ENCODE measurements at places on chromosomes 12 and 14.
A peak's percentile ranks its signal among the peaks of the same experiment; 100 is the strongest.

- DNase-seq: no peak
Measured at GRCh38 chr14:105335735-105336476, 21.4 kb downstream of the PACS2 start.

GRCh38 chr12:92721130-92721529 is 18.3 kb downstream of the PLEKHG7 start:
- no peak for DNase-seq

DNA sequence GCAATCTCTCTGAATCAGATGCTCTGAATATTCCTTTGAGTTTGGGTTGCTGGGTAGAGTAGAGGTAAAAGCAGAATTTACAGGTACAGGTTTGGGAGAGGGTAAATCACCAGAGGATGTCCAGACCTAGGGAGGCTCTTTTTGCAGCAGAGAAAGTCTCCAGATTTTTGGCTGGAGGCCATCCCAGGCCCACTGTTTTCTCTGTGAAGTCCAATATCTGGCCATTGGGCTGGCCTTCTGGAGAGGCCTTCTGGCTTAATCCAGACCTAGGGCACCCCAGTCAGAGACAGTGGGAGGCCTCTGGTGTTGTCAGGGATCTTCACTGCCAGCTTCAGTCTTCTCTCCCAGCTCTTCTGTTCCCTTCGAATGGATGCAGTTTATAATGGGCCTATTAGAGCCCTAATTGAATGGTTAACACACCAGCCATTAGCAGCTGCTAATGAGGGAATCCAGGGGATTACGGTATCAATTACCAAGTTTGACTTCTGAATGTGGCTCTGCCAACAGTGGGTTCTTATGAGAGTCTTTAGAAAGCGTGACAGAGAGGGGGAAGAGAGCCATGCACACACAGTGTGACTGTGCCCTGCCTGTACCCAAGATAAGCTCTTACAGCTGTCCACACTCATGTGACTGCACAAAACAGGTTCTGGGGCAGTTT is 183.1 kb downstream of the EMP1 start:
- no peak for DNase-seq

DNA sequence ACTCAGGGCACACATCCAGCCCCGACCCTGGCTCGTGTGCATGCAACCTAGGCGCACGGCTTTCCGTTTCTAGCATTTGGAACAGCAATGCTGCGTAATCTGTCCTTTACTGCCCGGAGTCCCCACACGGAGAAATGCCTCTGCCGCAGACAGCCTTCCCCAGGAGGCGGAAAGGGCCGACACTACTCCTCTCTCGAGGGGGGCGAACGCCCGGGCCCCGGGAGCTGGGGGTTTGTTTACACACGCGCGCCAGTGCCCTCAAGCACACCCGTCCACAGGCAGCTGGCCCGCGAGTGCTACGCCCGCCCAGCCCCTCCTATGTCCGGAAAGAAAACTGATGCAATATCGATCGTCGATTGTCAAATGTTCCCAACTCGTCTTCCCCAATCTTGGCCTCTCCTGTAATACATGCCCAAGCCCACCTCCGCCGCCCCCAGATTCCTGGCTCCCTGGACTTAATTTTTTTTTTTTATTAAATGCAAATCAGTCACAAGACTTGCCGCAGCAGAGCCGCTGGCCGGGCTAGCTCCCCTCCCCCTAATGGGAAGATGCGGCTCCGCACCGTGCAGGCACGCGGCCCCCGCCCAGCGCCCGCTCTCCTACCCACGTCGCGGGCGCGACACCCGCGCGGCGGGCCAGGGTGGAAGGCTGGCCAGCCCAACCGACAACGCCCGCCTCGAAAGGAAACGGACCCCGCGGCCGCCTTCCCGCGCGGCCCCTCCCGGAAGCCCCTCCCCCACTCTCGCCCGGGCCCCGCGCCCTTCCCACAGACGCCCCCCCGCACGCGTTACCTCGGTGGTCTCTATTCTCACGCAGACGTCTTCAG is 642 bp downstream of the SLC38A2 start:
- peak; percentile 46 for DNase-seq

DNA sequence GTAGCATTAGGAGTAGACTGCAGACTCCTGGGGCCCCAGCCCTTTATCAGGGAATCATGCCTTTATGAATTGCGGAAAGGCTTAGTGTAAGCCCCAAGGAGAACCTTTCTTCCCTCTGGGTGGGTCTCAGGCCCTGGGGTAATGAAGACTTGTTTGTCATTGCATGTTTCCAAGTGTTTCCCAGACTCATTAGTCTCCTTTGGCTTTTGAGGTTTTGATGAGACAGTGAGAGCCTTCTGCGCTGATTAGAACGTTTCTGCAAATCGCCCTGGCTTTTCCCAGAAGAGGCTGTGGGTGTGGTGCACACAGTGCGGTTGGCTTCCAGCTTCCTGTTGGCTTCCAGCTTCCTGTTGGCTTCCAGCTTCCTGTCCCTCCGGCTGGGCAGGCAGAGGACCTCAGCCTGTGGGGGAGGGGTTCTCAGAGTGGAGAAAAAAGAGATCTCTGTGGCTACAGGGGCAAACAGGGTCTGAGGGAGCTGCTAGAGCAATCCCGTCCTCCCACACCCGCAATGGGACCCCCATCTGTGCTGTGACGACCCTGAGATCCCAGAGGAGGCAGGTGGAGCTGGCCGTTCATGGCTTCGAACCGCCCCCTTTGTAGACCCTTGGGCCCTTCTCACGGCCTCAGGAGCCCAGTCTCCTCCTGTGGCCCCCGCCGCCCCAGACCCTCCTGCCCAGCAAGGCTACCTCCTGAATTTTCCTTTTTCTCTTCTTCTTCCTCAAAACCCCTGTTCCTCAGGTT is 42.1 kb downstream of the GPR68 start:
- no peak for DNase-seq

- peak; percentile 73 for DNase-seq
Measured at GRCh38 chr12:752695-753610, 574 bp downstream of the WNK1 start.

- DNase-seq: no peak
Measured at GRCh38 chr14:59267046-59267445, 78.6 kb downstream of the DAAM1 start.

- DNase-seq: no peak
Measured at GRCh38 chr14:102986810-102987579, 64.5 kb downstream of the AMN start.

GRCh38 chr12:23504043-23504442 is 445.4 kb downstream of the SOX5 start:
- peak; percentile 42 for DNase-seq

GRCh38 chr12:51401900-51402299 is 10.7 kb upstream of the GALNT6 start:
- no peak for DNase-seq

- DNase-seq: peak; percentile 85
Measured at GRCh38 chr12:55931780-55932550, 1.0 kb downstream of the DGKA start.

DNA sequence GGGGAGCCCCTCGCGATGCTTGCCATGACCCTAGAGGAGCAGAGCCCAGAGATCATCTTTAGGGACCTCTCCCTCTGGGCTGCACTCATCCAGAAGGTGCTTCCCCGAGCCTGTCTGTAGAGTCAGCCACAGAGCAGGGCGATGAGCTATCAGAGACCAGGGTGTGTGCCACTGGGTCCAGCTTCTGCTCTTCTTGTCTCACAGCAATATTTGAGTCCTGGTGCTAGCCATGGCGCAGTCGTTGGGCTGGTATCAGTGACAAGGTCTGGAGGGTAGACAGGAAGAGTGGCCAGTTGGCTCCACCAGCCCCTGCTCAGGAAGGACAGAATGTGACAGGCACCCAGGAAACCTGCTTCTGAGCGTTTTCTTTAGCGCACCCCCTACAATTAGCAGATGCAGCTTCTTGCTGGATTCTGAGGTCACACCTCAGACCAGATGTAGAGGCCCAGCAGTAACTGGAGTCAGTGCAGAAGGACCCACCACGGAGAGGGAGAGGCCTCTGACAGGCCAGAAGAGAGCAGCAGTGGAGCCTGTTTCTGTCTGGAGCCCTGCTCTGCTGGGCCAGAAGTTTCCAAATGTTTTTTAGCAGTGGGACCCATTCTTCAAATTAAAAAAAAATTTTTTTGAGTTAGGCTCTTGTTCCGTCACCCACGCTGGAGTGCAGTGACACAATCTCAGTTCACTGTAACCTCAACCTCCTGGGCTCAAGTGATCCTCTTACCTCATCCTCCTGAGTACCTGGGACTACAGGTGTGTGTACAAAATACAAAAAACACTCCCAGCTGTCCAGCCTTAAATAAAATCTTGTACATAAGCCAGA is 23.7 kb downstream of the ANKRD9 start:
- no peak for DNase-seq

- DNase-seq: no peak
Measured at GRCh38 chr12:43636725-43637463, 84.9 kb upstream of the ADAMTS20 start.

- no peak for DNase-seq
Measured at GRCh38 chr14:75822522-75823141, 159.2 kb downstream of the TGFB3 start.

- DNase-seq: no peak
Measured at GRCh38 chr14:95238487-95239298, 81.0 kb downstream of the CLMN start.

GRCh38 chr12:19150273-19150900 is 20.9 kb downstream of the PLEKHA5 start:
- no peak for DNase-seq

DNA sequence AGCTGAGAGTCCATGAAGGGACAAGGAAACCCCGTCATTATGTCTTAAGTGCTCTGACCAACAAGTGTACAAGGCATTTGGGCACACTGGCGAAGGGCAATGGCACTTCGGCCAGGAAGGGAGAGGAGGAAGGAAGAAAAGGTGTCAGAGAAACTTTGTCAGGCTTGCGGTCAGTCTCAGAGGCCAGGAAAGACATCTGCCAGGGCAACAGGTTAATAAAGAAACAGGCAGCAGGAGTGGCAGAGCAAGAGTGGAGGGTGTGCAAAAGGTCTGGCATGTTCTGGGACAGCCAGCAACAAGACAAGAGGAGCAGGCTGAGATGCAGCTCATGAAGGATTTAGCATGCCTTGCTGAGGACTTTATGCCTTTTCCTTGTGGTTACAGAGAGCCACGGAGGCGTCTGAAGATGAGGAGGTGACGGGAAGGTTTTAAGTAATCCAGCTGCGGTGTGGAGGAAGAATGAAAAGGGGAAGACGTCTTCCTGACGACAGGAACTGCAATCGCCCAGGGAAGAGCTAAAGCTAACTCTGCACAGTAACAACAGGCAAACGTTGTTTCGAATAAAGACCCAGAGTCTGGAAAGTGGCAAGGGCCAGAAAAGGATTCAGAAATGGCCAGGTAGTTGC is 13.1 kb downstream of the APPL2 start:
- no peak for DNase-seq

DNA sequence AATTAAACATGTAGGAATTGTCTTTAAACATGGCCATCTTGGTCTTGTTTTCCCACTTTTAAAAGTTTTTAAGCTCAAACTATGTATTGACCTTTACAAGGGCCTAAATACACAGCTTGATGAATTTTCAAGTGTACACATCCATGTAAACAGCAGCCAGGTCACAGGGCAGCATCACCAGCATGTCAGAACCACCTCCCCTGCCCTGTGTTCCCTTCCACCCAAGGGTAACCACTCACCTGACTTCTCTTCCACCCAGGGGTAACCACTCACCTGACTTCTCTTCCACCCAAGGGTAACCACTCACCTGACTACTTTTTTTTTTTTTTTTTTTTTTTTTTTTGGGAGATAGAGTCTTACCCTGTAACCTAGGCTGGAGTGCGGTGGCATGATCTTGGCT is 4.6 kb downstream of the FBXW8 start:
- no peak for DNase-seq

DNA sequence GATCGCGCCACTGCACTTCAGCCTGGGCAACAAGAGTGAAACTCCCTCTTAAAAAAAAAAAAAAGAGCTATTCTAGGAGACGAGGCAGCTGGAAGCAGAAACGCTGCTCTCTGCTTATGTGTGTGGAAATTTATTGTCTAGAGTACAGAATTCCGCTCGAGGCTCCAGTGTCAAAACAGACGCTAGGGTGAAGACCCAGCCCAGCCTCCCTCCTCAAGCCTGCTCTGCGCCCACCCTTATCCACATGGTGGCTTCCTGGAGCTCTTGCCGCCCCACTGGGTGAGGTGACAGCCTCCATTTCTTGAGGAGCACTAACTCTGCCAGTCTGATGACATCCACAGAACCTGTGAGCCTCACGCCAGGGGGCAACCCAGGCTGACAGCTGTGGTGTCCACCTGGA is 49.5 kb upstream of the DLK1 start:
- no peak for DNase-seq

DNA sequence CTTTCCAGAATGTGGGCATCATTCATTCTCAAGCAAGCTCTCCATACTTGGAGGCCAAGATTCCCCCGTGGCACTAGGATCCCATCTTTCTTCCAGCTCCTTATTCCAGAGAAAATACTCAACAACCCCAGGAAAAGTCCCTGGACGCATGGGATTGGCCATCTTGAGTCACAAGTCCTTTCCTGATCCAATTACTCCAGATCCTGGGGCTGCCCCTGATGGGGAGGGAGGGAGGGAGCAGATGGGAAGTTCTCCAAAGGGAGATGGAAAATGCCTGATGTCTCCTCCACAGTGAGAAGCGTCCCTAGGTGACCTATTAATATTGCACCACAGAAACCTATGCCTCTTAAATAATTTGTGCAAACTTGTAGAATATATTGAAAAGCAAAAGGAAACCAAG is 12.4 kb upstream of the KCNK13 start:
- DNase-seq: no peak

DNA sequence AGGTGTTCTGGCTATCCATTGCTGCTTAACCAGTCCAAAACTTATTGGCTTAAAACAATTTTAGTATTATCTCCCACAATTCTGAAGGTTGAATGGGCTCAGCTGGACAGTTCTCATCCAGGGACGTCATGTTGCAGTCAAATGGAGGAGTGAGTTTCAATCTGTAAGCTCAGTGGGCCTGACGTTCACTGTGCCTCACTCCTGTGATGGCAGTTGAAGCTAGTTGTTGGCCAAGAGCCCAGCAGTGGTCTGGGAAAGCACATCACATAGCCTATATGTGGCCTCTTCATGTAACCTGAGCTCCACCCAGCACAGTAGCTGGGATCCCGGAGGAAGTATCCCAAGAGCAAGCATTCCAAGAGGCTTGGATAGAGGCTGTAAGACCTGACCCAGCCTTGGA is 40.6 kb upstream of the CDKN3 start:
- DNase-seq: no peak

DNA sequence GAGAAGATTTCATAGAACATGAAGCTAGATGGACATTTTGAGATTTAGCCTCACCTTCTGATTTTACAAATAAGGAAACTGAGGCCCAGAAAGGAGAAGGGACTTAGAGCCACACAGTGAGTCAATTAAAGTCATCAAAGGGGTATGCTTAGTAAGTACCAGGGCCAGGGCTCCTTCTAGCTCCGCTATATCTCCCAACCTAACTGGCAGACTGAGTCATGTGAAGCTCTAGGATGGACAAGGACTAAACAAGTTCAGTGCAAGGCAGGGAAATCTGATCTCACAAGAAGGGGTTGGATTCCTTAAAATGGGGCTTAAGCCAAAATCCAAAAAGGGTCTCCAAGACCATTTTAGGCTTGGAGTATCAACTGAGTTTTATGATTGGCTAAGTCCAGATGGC is 215.8 kb downstream of the PHLDA1 start:
- no peak for DNase-seq

GRCh38 chr14:57485635-57486034 is 8.0 kb downstream of the CCDC198 start:
- no peak for DNase-seq

All from iPS-NIHi11 (cell line).